Left renal cortex interstitium (tissue), 4 donors: ENCODE measurements at places on chromosomes 1 and 21. TPM values are rescaled to one million over a fixed set of nuclear protein-coding genes. Genes with fewer than 3 reads are reported as not detected.

Gene SLAMF9
- not detected for polyA plus RNA-seq

Gene PIGV
- polyA plus RNA-seq: 17.5 TPM

Gene TRNP1
- polyA plus RNA-seq: 5.6 TPM

Gene LCE1E
- polyA plus RNA-seq: not detected

Gene MORN1
- polyA plus RNA-seq: 12.6 TPM

Gene KRTAP13-2
- not detected for polyA plus RNA-seq

Gene C4BPA
- 0.75 TPM for polyA plus RNA-seq

Gene CXADR
- polyA plus RNA-seq: 34.0 TPM

Gene ZP4
- polyA plus RNA-seq: not detected

Gene KCNH1
- 0.31 TPM for polyA plus RNA-seq

DNA sequence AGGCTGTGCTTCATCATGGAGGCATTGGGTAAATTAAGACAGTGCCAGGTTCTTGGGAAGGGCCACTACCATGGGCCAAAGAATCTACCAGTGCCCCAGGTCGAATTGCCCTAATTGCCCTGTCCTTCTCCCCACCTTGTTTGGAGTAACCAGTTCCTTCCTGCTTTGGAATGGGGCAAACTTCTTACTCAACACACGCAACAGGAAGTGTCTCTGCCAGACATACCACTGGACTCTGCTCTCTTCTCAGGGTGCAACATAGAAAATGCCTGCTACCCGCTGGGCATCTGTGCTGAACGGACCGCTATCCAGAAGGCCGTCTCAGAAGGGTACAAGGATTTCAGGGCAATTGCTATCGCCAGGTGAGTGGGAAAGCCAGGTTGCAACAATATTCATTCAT is 15.8 kb downstream of the CDA start:
- no peak for DNase-seq

DNA sequence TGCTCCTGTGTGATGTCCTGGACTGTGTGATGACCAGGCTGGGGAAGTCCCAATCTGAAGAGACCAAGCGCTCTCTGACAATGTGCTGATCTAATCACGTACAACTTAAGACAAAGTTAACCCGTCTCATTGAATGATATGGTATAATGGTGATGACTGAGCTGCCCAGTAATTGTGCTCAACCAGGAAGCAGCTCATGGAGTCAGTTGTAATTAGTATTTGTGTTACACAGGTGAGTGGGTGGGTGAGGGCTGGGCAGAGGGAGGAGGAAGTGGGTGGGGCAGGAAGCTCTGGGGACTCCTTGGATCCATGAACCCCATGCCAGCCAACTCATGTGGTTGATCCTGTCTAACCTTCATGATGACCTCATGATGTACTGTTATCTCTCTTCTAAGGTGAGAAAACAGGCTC is 8.7 kb upstream of the ECE1 start:
- DNase-seq: no peak

- no peak for DNase-seq
Observed at GRCh38 chr1:71641903-71642302, 561.1 kb upstream of the ZRANB2 start.

DNA sequence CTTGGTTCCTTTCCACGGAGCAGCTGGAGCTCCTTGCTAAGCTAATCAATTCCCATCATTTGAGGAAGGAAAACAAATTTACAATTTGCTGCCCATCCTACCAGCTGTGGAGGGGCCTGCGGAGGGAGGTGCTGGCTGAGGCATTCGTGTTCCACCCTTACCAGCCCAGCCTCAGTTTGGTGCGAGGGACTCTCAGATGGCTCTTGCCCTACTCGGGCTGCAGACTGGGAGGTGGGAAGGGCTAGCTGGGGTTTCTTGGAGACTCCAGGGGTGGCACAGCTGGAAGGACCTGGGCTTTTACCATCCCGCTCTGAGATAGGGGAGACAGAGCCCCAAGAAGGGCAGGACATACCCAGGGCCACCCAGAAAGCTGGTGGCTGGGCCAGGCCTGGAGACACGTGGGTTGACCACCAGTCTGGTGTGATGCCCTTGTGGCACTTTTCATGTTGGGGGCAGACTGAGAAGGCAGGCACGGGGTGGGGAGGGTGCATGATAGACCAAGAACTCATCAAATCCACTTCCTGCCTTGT is 17.7 kb downstream of the DISP3 start:
- no peak for DNase-seq

GRCh38 chr1:166080277-166080966 is 86.4 kb downstream of the FAM78B start:
- DNase-seq: no peak

- DNase-seq: no peak
Observed at GRCh38 chr1:151814426-151814825, 9.2 kb upstream of the LINGO4 start.

GRCh38 chr1:14570514-14570913 is 28.0 kb upstream of the KAZN start:
- no peak for DNase-seq

- DNase-seq: no peak
Observed at GRCh38 chr1:24727501-24728216, 17.6 kb upstream of the CLIC4 start.

- DNase-seq: no peak
Observed at GRCh38 chr1:154344977-154345837, 19.9 kb downstream of the ATP8B2 start.

DNA sequence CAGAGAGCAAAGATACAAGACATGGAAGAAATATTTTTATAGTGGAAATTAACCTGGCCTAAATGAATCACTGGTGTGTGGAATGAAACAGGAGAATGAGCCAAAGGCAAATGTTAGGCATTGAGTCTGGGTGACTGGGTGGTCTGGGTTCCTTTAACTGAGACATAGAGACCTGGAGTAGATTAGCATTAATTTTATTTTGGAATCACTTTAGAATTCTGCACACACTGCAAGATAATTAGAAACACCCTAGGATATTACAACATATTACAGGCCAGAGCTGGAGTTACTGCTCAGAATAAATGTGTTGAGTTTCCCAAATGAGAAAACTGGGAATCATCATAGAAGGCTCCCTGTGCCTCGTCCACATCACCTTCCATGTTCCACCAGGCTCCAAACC is 85.5 kb downstream of the PLPPR5 start:
- DNase-seq: no peak

DNA sequence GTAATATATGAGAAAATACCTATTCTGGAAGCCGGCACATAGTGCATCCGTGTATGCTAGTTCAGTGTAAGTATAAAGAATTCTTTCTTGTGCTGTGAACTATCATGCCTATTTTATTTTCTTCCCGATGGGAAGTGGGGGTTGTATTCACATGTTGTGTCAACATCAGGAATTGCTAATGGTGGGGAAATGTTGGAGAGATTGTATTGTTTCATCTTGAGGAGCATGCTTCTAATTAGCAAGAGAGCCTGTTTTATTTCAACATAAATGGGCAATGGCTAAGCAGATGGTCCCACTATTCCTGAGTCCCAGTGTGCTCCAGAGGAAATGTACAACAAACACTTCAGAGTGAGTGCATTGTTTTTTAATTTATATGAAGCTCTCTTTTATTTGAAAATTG is 485.2 kb downstream of the PLPP3 start:
- DNase-seq: no peak

GRCh38 chr1:245431706-245432105 is 276.9 kb downstream of the KIF26B start:
- no peak for DNase-seq

DNA sequence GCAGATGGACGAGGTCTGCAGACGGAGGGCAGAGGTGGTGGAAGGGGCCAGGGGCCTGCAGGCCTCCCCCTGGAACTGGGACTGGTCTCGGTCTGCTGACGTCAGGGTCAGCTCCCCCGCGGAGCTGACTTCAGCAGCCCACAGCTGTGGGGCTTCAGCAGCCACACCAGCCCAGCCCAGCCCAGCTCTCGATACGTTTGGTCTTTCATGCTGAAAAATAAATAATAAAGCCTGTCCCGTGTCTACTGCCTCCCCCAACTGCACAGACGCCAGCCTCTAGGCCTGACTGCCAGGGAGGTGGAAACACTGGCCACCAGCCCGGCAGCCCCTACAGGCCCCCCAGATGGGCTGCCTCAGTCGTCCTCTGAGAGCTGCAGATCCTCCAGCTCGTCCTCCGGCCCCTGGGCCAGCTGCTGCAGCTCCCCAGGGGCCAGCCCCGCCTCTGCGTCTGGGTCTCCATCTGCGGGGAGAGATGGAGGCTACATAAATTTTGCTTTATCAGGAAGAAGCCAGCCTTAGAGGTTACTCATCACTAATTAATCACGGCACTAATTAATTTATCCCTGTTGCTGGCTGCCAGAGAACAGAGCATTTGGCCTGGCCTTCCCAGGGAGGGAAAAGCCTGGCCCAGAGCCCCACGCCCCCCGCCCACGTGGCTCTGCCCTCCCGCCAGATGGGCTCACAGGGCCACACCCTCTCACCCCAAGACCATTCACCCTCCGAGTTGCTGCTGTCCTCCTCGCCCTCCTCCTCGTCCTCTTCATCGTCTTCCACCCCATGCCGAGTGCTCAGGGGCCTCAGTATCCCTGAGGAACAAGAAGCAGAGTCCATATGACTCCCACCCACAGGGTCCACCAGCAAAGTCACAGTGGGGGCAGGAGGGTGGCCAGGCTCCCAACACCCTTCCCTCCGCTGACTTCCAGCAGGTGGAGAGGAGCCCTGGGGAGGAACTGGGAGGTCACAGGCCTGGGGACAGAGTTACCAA is 14.4 kb downstream of the NOC2L start:
- DNase-seq: peak; percentile 83

DNA sequence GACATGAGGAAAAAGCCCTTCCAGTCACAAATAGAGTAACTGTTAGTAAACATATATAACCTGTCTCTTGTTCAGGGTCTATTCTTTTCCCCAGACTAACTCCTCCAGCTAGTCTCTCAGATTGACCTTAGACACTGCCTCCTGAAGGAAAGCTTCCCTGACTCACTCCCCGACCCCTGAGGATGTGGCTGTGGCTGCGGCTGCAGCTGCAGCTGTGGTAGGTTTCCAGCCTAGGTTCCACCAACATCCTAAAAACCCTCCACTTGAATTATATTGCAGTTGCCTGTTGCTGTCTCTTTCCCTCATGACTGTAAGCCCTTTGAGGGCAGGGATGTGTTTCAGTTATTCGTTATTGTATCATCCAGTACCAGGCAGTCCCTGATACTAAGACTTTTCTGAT is 132.9 kb upstream of the C1orf21 start:
- DNase-seq: no peak

- no peak for DNase-seq
Observed at GRCh38 chr1:66160719-66161118, 368.0 kb downstream of the PDE4B start.
